ENCODE measurements at places on chromosomes 7 and 10. TPM values are rescaled to one million over a fixed set of nuclear protein-coding genes. Genes with fewer than 3 reads are reported as not detected.

Gene SPDYE2B
- 2.7 TPM for polyA plus RNA-seq

Gene AGFG2
- 10.4 TPM for polyA plus RNA-seq

Gene PNLIP
- polyA plus RNA-seq, result not detected

Gene CRTAC1
- 0.63 TPM for polyA plus RNA-seq

Gene CACNB2
- 1.5 TPM for polyA plus RNA-seq

- DNase-seq, result no peak
Observed at GRCh38 chr10:52077814-52078213, 236.3 kb upstream of the DKK1 start.

- DNase-seq, result no peak
Observed at GRCh38 chr10:62264702-62265436, 3.8 kb downstream of the RTKN2 start.

GRCh38 chr7:128084896-128085608, 53.8 kb upstream of the LRRC4 start:
- DNase-seq, result no peak

GRCh38 chr10:50347394-50347802, 96.1 kb upstream of the ASAH2 start:
- DNase-seq, result no peak

- no peak for DNase-seq
Observed at GRCh38 chr10:93701866-93702209, 554 bp downstream of the FRA10AC1 start.

- DNase-seq, result no peak
Observed at GRCh38 chr7:158828133-158829020, 932 bp downstream of the ESYT2 start.

- DNase-seq, result no peak
Observed at GRCh38 chr10:114867365-114867764, 45.8 kb downstream of the FHIP2A start.

DNA sequence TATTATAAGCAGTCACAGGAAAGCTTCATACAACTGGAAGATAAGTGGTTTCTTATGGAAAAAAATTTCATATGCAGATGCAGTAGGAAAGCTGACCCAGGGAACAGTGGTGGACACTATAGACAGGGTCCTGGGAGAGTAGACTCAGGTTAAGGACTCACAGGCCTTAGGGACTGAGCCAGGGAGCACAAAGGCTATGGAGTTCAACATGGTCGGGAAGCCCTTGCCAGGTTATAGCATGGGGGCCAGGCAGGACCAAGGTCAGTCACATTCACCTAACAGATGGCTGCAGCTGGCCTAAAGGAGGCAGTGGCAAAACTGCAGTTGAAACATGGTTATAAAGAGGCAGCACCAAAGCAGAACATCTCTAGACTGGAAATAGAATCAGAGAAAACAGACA, 54.9 kb upstream of the UNC5B start:
- no peak for DNase-seq

All from forelimb muscle (tissue), 1 donor.